ENCODE measurements at places on chromosomes 7 and 10. TPM values are rescaled to one million over a fixed set of nuclear protein-coding genes. Genes with fewer than 3 reads are reported as not detected.

DNA sequence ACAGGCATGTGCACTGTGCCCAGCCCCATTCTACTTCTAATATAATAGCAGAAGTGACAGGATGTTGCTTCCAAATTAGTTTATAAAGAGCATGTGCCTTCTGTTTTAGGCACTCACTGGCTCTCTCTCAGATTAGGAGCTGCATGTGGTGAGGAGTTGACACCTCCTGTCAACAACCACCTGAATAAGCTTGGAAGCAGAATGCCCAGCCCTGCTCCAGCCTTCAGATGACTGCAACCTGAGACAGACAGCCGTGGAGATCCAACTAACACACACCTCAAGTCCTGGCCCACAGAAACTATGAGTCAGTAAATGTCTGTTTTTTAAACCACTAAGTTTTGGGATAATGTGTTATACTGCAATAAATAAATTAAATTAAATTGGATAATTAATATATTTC is 54.5 kb downstream of the PARD3 start:
- DNase-seq, result peak; percentile 49
- H3K4me1 ChIP-seq, result peaks cover 13% of the 10 kb centered on the region
- no peak overlapping the region for H3K4me3 ChIP-seq
- H3K27me3 ChIP-seq, result no peaks in the 10 kb centered on the region

- H3K4me1 ChIP-seq, result peaks cover 5% of the 10 kb centered on the region
- H3K27ac ChIP-seq, result no peak overlapping the region
- no peak overlapping the region for H3K4me3 ChIP-seq
- no peaks in the 10 kb centered on the region for H3K36me3 ChIP-seq
Measured at GRCh38 chr7:27148756-27149641, 1.4 kb upstream of the HOXA6 start.

DNA sequence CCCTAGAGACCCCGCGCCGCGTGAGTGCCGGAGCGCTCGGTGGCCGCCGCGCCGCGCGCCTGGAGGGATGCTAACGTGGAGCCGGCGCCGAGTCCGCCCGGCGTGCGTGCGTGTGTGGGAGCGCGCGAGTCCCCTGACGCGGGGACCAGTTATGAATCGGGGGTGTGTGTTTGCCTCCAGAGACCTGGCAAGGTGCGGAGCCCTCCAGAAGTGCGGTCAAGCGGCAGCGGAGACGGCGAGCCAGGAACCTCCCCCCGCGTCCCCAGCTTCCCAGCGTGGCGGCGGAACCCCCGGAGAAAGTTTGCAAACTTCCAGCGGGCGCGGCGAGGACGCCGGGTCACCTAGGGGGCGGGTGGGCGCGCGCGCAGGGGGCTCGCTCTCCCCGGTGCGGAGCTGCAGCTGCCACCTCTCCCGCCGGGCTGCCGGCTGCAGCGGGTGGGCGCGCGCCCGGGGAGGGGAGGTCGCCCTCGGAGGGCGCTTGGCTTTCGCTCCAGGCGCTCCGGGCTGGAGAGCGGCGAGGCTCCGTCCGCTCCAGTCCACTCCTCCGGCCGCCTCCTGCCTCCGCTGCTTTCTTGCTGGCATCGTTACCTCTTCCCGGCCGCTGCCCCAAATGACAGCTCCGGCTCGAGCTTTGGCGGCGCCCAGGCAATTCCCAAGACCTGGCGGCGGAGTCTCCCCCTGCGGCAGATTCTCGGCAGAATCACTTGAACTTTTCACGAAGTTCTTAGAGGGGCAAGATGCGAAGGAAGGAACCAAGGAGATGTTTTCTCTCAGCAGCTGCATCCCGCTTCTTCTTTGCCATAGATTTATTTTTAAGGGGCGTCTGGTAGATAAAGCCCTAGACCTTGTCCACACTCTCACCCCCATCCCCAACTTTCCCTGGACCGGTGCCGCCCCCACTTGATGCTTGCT is 2.3 kb upstream of the CREB5 start:
- peaks cover 26% of the 10 kb centered on the region for H3K4me1 ChIP-seq
- peak overlapping the region; percentile 82 for H3K4me3 ChIP-seq
- H3K27me3 ChIP-seq, result no peaks in the 10 kb centered on the region

Gene NPY4R
- 0.53 TPM for total RNA-seq

Gene GPR85
- total RNA-seq, result 1.3 TPM

Gene CRHR2
- not detected for total RNA-seq

DNA sequence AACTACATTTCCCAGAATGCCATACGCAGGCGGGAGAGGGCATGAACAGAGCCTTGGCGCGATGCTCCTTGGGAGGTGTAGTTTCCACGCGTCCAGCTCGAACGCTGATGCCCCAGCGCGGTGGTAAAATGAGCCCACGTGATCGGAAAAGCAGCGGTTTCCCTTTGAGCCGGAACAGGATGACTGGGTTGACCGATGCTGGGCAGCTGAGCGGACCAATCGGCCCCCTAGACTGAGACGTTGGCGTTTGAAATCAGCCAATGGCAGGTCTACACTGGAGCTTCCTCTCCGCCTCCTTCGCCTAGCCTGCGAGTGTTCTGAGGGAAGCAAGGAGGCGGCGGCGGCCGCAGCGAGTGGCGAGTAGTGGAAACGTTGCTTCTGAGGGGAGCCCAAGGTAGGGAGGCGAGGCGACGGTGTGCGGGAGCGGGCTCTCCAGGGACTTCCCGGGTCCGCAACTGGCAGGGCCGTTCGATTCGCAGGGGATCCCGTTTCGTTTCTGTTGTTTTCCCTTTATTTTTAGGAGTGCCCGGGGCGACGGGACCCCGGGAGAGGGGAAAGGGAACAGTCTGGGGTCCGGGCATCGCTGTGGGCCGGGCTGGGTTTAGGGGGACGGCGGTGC is at the start of gene BUB3:
Gene BUB3, plus strand, starts transcription at position 311 of the 619 bp plus-strand sequence. CDS start 516 bp downstream, outside the sequence.
- H3K36me3 ChIP-seq, result peaks cover 26% of the 10 kb centered on the region
- DNase-seq, result peak; percentile 99
- peaks cover 41% of the 10 kb centered on the region for H3K27me3 ChIP-seq
- peaks cover 32% of the 10 kb centered on the region for H3K4me1 ChIP-seq
- H3K4me3 ChIP-seq, result peak within 1 kb of the TSS; percentile 91

DNA sequence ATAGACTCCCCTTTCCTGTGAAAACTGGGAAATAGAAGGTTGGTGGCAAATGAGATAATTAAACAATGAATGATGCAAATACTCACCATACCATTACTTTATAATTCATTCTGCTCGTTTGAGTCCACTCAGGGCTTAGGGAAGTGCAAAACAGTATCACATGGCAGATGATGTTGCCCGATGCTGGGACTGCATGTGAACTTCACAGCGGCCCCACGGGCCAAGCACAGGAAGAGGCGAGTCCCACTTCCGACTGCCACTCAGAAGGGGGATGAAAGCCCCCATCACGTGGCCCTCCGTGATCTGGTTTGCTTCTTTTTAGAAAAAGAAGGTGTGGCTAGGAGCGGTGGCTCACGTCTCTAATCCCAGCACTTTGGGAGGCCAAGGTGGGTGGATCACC is 71.5 kb downstream of the PRPF18 start:
- no peak for DNase-seq
- no peaks in the 10 kb centered on the region for H3K27me3 ChIP-seq
- H3K4me1 ChIP-seq, result peaks cover 21% of the 10 kb centered on the region
- no peak overlapping the region for H3K4me3 ChIP-seq

Gene EBLN1
- total RNA-seq, result not detected

Gene PSD
- total RNA-seq, result 8.8 TPM

DNA sequence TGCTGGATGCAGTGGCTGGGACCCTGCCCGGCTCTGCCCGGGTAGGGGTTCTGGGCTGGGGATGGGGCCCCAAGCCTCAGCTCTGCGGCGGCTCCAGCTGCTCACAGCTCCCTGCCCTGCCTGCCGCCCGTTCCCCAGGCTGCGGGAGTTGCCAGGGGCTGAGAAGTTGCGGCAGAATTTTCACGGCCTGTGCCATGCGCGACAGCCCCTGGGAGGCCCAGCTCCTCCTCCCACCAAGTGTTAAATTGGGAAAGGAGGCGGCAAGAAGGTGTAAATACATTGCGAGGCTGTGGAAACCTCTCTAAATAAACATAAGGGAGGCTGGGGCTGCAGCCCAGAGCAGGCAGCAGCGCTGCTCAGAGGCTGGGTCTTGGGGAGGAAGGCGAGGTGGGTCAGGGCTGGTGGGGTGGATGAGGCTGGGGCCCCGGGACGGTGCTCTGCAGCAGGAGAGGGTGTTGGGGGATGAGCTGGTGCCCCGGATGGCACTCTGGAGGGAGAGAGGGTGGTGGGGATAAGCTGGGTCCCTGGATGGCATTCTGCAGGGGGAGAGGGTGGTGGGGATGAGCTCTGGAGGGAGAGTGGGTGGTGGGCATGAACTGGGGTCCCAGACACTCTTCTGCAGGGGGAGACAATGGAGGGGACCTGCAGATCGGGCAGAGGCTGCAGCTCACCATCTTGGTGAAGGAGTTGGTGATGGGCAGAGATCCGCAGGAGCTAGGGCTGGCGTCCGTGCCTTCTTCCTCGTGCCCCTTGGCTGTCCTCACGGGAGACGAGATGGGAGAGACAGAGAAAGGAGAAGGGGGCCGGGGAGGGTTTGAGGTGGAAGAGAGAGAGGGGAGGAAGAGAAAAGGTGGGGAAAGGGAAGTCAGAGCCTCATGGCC is 85.5 kb upstream of the GNA12 start:
- H3K27me3 ChIP-seq, result no peaks in the 10 kb centered on the region
- H3K27ac ChIP-seq, result no peak overlapping the region
- DNase-seq, result no peak
- H3K4me3 ChIP-seq, result no peak overlapping the region
- no peaks in the 10 kb centered on the region for H3K36me3 ChIP-seq

DNA sequence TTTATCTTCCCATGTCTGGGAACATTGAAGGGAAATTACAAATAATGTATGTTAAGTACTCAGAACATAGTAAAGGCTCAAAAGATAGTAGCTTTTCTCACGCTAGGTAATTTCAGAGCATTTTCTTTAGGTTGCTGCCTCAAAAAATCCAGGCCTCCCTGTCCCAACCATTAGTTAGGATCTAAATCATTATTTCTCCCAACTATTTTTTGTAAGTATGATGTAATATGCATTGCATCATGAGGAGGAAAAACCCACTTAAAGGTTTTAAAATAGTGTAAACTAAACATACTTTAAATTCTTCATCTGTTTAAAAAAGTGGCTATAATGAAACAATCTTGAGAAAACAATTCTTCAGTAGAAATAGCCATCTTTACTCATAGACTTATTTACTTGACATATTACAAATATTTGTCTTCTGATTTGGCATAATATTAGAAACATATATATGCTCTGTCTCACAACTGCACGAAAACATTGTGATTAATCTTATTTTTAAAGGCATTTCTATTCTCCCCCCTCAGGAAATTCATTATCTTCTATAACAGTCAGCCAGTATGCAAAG is 329.3 kb downstream of the ELMO1 start:
- no peaks in the 10 kb centered on the region for H3K36me3 ChIP-seq
- no peaks in the 10 kb centered on the region for H3K4me1 ChIP-seq
- DNase-seq, result no peak
- H3K27me3 ChIP-seq, result no peaks in the 10 kb centered on the region
- H3K27ac ChIP-seq, result no peak overlapping the region

GRCh38 chr7:140230861-140231770 is 54.3 kb upstream of the KDM7A start:
- H3K36me3 ChIP-seq, result no peaks in the 10 kb centered on the region
- H3K27me3 ChIP-seq, result peaks cover 28% of the 10 kb centered on the region
- peak overlapping the region; percentile 63 for H3K4me3 ChIP-seq

- no peak overlapping the region for H3K27ac ChIP-seq
- no peaks in the 10 kb centered on the region for H3K36me3 ChIP-seq
- DNase-seq, result no peak
- no peaks in the 10 kb centered on the region for H3K27me3 ChIP-seq
Measured at GRCh38 chr7:135800560-135800959, 51.9 kb upstream of the FAM180A start.

GRCh38 chr10:26810435-26811026 is 50.2 kb downstream of the ABI1 start:
- DNase-seq, result no peak
- no peaks in the 10 kb centered on the region for H3K4me1 ChIP-seq
- no peak overlapping the region for H3K27ac ChIP-seq
- H3K4me3 ChIP-seq, result no peak overlapping the region
- H3K27me3 ChIP-seq, result no peaks in the 10 kb centered on the region

DNA sequence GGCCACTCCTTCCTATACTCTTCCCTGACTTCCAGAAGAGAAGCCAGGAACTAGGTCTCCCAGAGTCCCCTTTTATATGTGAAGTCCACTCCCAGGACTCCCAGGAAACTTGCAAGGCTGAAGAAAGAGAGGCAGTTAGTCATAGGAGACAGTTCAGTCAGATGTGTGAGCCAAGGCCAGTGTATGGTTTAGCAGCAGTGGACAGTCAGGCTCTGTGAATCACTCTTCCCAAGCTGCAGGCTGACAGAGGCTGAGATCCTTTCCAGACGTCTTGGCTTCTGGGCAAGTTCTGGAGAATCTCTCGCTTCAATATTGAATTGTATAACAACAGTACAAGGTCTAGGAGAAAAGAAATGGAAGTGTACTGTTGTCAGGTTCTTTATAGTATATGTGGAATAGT is 26.9 kb downstream of the BLVRA start:
- peak; percentile 91 for DNase-seq
- no peak overlapping the region for H3K27ac ChIP-seq
- H3K36me3 ChIP-seq, result peaks cover 3% of the 10 kb centered on the region
- H3K27me3 ChIP-seq, result no peaks in the 10 kb centered on the region
- H3K4me3 ChIP-seq, result no peak overlapping the region

Data from astrocyte (in vitro differentiated cells and primary cell).